ENCODE measurements at places on chromosomes 1 and 21.

- no peak for DNase-seq
These were observed 72.6 kb downstream of the RASAL2 start for GRCh38 chr1:178166429-178167024.

DNA sequence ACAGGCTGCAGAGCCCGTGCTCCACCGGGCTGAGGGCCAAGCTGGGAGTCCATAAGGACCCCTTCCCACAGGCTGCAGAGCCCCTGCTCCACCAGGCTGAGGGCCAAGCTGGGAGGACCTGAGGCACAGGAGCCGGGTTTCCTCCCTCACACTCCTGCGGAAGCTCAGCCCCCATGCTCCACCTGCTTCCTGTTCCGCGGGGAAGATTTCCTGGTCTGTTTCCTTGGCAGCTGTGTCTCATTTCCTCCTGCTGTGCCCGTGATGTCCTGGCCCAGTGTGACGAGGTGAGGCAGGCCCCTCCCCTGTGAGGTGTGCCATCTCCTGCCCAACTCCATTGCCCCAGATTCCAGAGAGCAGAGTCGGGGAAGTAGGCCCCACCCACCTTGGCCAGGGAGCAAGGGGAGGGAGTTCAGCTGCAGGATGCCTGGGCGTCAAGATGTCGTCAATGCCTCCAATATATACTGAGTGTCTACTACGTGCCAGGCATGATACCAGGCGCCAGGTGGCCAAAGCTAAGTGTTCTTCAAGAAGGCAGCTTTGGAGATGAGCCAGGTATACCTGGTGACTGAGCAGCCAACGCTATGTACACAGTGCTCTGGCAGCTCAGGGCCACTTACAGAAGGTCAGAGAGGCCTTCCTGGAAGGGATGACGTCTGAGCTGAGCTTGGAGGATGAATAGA lies 58.8 kb downstream of the NAV1 start:
- no peak for DNase-seq

GRCh38 chr1:201625851-201626251 lies 86.9 kb downstream of the NAV1 start:
- DNase-seq: no peak

DNA sequence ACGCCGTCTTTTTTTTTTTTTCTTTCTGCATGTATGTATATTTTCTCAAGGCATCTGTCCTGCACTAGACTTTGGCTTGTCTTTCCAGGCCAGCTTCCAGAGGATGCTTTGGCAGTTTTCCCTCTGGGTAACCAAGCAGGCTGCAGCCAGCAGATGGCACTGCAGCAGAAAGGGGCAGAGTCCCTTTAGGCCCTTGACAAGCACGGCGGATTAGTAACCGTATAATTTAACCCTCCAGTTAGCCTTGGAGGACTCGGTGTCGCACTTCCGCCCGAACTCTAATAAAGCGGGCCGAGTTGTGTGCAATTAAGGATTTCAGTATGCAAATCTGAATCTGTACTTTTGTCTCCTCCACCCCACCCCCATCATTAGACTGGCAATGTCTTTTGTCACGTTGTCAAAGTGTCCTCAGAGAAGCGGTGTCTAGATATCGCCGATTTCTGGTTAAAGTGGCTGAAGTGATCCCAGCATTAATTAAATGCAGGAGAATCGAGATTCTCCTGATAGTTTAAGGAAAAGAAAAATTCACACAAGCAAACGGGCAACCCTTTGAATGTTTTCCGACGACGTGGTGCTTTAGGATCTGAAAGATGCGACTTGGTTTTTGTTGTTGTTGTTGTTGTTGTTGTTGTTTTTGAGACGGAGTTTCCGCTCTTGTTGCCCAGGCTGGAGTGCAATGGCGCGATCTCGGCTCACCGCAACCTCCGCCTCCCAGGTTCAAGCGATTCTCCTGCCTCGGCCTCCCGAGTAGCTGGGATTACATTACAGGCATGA lies 1.1 kb upstream of the TMEM167B start:
- DNase-seq: peak; percentile 56

GRCh38 chr1:33797849-33798248 lies 66.0 kb upstream of the HMGB4 start:
- peak; percentile 5 for DNase-seq

DNA sequence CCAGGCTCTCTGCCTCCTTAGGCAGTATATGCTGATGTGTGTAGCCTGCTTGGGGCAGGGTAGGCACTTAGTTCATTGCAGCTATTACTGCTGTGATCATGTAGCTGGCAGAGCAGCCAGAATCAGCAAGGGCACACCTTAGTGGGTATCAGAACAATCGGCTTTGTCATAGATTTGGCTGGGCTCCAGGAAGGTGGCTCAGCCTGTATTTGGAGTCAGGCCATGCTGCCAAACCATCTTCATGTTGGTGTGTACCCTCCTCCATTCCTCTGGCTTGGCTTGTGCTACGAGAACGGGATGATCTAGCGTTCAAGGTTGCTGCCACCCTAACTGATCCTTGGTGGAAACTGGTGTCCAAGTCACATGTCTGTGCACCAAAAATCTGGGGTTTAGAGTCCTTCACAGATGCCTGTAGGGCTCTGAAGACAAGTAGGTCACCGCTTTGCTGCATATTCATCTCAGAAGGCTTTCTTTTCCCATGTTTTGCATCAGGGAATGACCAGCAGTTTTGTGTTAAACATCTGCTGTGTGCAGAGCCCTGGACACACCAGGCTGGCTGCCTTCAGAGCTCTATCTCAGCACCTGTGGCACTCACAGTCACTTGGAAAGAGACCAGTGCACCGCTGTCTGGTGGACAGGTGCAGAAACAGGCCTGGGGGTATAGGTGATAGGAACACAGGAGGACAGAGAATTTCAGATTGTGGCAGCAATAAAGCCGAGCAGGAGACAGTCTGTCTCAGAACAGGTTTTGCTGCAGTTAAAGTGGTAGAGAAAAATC lies 23.7 kb downstream of the VANGL1 start:
- DNase-seq: no peak

DNA sequence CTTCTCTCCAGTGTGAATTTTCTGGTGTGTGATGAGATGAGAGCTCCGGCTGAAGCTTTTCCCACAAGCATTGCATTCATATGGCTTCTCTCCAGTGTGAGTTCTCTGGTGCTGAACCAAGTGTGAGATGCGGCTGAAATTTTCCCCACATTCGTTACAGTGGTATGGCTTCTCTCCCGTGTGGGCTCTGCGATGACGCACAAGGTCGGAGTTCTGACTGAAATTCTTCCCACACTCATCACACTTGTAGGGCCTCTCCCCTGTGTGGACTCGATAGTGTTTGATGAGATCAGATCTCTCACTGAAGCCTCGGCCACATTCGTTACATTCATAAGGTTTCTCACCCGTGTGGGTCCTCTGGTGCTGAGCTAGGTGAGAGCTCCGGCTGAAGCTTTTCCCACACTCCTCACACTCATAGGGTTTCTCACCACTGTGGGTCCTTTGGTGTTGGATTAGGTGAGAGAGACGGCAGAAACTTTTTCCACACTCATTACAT lies 7.4 kb downstream of the ZNF436 start:
- no peak for DNase-seq

GRCh38 chr1:56782773-56783172 lies 36.4 kb downstream of the FYB2 start:
- DNase-seq: no peak

DNA sequence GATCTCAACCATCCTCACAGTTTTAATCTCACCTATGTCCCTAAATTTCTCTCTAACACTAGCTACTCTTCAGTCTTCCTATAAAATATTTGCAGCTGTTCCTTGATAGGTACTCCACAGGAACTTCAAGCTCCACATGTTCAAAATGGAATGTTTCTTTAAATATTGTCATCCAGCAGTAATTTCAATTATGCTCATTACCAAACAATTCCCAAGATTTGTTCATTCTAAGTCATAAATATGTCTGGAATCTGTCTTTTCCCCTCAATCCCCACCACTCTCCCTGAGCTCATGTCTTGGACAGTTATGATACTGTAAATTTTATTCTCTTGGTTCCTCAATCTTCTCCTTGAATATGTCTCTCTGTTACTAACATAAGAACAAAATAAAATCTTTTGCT lies 214.4 kb downstream of the NRIP1 start:
- DNase-seq: peak; percentile 79
